ENCODE measurements at places on chromosomes 1 and 21. TPM values are rescaled to one million over a fixed set of nuclear protein-coding genes. Genes with fewer than 3 reads are reported as not detected.
A peak's percentile ranks its signal among the peaks of the same experiment; 100 is the strongest.

GRCh38 chr1:118223426-118223825 is 38.4 kb upstream of the SPAG17 start:
- peak; percentile 18 for DNase-seq

- DNase-seq: no peak
These were observed 44.7 kb downstream of the MSH4 start for GRCh38 chr1:75841421-75841820.

DNA sequence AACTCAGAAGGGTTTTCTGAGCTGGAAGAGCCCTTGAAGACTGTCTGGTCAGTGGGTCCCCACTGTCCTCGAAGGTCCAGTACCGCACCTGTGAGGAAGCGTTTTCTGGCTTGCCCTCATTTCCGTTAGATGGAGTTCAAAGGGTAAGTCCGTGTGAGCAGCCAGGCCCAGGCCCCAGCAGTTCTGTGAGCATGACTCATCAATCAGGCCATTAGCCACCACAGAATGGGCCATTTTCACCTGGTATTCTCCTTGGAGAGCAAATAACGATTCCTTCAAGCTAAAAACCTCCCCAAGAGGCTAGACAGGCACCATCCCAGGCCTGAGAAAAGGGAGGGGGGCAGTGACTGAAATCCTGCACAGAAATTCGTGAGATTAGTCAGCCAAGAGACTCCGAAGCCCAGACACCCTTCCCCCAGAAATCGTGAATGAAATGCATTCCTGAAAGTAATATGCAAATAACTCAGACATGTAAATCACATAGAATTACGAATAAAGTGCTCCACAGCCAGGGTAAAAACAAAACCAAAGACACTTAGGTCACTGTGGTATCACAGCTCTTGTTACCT is 66.0 kb downstream of the BCAR3 start:
- DNase-seq: no peak

The HSF2BP gene
- polyA plus RNA-seq: 2.4 TPM

DNA sequence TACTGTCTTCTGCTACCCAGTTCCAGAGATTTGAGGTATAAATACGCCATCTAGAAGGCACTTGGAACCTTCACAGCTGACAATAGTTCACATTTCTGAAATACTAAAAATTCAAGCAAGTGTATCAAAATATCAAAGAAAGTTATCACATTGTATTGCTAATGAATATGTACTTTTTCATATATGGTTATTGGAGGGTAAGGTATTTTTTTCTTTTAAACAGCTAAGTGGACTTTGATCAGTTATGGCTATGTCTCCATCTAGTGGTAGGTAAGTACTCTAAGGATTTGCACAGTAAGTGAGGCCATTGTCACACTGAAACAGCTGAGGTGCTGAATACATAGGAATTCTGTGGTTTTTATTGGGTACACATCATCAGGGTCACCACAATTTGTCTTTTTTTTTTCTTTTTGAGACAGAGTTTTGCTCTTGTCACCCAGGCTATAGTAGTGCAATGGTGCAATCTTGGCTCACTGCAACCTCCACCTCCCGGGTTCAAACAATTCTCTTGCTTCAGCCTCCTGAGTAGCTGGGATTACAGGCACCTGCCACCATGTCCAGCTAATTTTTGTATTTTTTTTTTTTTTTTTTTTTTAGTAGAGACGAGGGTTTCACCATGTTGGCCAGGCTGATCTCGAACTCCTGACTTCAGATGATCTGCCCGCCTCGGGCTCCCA is 49.1 kb upstream of the CR2 start:
- DNase-seq: peak; percentile 33

DNA sequence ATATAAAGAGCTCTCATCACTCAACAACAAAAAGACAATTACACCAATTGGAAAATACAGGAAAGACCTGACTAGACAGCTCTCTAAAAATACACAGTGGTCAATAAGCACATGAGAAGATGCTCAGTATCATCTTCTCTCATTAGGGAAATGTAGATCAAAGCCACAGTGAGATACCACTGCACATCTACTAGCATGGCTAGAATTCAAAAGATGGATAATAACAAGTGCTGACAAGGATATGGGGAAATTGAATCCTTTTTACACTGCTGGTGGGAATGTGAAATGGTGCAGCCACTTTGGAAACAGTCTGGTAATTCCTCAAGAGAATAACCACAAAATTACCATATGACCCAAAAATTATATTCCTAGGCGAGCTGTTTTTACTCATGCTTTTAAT is 9.4 kb downstream of the ACOT7 start:
- DNase-seq: no peak

DNA sequence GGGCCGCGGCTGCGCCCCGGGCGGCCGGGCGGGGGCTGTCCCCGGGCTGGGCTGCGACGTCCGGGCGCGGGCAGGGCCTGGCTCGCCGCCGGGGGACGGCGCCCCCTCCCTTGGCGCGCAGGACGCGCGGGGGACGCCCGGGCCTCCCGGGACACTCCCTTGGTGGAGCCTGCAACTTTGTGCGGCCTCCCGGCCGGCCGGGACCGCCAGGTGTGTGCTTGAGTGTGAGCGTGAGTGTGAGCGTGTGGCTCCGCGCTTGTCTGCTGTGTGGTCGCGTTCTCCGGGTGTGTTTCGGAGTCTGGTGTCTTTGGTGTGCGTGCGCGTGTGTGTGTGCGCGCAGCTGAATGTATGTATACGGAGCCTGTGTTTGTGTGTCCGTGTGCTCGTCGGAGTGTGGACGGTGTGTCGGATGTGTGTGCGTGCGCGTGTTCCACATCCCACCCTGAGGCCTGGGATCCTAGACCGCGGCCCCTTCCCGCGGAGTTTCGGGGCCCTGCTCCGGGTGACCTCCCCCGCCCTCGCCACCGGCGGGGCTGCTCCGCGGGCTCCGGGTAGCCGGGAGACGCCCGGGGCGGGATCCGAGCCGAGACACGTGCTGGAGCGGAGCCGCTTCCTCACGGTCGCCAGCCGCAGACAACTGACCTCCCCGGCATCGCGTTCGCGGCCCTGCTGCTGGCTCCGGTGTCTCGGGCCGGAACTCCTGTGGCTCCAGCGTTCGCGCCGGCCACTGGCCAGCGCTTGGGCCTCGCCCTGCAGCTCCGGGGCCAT is 1.7 kb downstream of the PTPRU start:
- no peak for DNase-seq

The OLFM3 gene
- polyA plus RNA-seq: 25.5 TPM

The FCRL6 gene
- polyA plus RNA-seq: 0.29 TPM

DNA sequence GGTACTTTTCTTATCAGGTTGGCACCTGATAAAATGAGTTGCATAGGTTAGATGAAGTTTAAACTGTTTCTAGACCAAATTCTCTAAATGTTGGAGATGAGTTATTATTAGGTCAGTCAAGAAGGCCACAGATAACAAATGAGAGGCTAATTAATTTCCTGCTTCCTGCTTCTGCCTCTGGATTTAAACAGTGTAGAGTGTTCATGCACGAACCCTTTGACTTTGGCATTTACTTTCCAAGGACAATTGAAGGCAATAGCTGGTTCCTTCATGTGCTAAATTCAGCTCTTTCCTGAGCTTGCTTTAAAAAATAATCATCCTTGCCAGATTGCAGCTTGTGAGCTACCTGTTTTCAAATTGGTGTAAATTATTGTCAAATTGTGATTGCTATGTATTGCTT is 80.6 kb downstream of the RASAL2 start:
- no peak for DNase-seq

GRCh38 chr21:42666925-42667324 is 13.5 kb downstream of the PDE9A start:
- DNase-seq: no peak

GRCh38 chr1:199161319-199161680 is 522.5 kb downstream of the PTPRC start:
- DNase-seq: no peak

The TNFSF4 gene
- 1.6 TPM for polyA plus RNA-seq

DNA sequence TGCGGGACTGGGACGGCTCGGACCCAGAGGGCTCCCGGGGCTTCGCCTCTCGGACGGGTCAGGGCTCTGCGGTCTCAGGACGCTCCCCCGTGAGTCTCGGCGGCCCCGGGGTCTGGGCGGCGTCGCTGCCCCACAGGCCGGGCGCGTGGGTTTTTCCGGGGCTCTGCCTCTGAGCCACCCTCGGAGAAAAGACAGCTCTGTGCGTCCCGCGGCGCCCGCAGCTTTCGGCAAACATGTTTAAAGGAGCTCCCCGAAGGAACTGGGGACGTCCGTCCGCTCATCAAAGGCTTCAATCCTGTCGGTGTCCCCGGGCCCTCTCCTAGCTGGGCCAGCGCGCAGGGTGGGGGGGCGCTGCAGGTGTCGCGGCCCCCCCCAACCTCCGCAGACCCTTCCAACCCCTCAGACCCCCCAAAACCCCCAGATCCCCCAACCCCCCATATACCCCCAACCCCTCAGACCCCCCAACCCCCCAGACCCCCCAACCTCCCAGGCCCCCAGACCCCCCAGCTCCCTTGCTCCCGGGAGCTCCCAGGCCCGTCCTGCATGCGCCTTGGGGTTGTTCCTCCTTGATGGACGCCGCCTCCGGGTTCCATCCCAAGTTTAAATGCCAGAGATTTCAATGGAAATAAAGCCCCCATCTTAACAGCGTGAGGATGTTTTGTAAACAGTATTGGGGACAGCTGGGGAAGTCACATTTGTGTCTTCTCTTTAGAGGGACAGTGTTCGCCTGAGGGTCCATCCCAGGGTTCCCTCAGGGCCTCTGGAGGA is 996 bp upstream of the C1orf159 start:
- DNase-seq: no peak

GRCh38 chr1:68016381-68016780 is 34.0 kb downstream of the DIRAS3 start:
- no peak for DNase-seq

DNA sequence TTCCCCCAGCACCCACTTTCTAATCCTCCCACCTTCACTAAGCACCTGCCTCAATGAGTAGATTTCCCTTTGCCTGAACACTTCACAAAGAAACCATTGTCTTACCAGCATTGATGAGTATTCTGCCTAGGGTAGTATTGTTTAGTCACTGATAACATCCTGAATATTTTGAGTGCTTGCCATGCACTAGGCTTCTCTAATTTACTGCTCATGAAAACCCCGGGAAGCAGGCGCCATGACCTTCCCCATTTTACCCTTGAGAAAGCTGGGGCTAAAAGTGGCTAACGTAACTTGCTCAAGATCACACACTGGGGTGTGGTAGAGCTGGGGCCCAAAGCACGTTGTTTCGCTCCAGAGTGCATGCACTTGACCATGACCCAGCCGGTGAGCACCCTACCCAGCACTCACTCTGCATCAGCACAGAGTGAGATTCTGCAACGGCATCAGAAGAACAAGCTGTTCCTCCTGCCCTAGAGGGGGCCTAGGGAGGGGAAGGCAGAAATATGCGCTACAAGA is 10.6 kb upstream of the F3 start:
- no peak for DNase-seq

DNA sequence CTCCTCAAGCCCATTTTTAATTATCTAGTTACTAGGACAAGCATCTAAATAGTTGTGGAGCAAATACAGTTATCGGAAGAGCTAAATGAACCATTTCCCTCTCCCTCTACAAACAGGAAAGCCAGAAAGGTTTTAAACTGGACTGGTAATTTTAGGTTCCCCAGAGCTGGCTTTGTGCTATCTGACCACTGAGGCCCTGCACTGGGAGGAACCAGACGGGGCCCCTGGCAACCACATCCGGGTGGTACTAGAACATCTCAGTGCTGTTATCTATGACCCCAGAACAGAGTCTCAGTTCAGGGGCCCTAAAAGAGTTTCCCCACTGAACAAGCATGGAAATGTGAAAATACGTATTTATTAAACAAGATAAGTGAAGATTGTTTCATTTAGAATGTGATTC is 7.7 kb upstream of the RSPH1 start:
- no peak for DNase-seq

The CD164L2 gene
- 0.20 TPM for polyA plus RNA-seq

- no peak for DNase-seq
These were observed 56.3 kb upstream of the TENT5B start for GRCh38 chr1:27068922-27069321.

- no peak for DNase-seq
These were observed 27.4 kb downstream of the LRRC3 start for GRCh38 chr21:44482581-44483287.

The MX1 gene
- 7.0 TPM for polyA plus RNA-seq

- no peak for DNase-seq
These were observed 32.9 kb downstream of the PHC2 start for GRCh38 chr1:33397994-33398393.

The RSPH1 gene
- 11.8 TPM for polyA plus RNA-seq

The FCAMR gene
- polyA plus RNA-seq: 14.9 TPM

The NCDN gene
- 20.3 TPM for polyA plus RNA-seq

GRCh38 chr1:206705191-206705590 is 20.5 kb downstream of the MAPKAPK2 start:
- DNase-seq: no peak

DNA sequence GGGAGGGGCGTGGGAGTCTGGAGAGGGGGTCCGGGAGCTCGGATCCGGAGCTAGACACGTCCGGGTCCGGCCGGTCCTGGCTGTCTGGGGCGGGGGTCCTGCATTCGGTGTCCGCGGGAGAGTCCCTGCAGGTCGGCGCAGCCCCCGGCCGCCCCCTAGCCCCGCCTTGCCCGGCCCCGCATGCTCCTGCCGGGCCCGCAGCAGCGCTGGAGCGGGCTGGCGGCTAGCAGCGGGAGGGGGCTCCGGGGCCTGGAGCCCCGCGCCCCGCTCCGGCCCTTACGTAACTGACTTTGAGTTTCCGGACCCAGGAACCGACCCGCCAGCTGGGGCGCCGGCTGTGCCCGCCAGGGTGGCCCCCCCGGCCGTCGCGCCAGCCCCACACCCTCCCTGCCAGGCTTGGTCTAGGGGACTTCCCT is 26.9 kb upstream of the EPB41 start:
- no peak for DNase-seq

DNA sequence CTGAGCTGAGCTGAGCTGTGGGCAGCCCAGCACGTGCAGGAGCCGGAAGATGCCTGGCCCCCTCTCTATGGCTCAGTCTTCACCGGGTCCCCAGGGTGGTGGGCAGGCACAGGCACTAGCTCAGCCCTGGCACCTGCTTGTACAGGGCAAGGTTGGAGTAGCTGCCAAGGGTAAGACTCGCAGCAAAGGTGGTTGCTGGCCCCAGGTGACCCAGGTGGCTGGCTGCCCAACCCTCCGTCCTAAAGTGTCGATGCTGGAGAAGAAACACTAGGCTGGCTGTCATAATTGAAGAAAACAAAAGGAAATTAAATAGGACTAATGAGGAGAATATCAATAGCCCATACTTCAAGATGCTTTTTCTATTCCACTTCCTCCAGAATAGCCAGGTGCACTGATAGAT is 77.1 kb upstream of the ACTL8 start:
- no peak for DNase-seq

DNA sequence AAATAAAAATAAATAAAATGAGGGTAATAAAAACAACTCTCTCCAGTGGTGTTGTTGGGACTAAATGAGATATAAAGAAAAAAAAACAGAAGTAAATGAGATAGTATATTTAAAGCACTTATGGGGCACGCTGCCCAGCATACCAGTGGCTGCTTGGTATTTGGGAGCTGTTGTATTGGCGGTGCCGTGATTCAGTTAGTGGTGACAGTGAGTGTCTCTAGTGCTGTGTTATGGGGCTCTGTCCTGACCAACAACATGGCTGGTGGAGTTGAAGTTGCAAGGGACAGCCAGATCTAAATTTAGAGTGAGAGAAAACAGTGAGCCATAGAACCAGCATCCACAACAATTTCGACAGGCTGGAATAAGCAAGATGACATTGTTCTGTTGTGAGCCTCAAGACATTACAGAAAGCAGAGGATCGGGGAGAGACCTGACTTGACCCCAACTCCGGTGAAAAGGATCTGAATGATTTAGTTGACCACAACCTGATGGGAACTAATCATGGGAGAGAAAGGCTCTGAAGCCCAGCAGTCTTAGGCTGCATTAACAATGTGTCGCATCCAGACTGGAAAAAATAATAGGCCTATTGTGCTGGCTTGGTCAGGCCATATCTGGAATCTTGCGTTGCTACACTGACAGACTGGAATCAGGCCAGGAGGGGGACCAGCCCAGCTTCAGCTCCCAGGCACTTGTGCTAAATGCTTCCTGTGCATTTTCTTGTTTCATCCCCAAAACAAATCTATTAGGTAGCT is 2.4 kb upstream of the MFSD2A start:
- no peak for DNase-seq
